ENCODE measurements at places on chromosomes 1 and 21.

DNA sequence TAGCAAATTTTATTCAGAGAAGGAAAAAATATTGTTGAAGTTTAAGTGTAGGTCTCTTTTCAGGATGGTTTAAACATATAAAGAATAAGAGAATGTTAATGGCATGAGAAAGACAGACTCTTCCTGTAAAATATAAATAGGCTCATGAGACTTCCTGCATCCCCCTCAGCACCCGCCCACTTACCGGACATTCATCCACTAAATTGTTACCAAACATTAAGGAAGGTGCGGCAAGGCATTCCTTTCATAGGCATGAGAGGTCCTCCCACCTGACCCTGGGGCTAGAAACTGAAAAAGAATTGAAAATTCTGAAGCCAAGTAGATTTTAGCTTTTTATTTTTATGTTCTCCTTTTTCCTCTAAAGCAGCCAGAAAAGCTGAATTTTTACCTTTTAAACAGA lies 10.6 kb upstream of the USP1 start:
- DNase-seq: no peak

DNA sequence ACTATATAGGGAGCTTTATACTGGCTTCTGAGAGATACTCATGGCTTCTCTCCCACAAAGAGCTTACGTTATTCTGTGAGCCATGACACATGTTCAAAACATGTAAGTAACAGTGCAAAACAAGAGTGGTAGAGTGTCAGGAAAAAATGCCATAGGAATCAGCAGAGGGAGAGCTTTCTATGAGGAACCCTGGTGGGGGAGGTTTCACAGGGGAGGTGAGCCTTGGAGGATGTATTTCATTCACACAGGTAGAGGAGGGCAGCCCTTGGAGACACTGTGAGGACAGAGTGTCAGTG lies 72.7 kb upstream of the LYST start:
- DNase-seq: no peak

DNA sequence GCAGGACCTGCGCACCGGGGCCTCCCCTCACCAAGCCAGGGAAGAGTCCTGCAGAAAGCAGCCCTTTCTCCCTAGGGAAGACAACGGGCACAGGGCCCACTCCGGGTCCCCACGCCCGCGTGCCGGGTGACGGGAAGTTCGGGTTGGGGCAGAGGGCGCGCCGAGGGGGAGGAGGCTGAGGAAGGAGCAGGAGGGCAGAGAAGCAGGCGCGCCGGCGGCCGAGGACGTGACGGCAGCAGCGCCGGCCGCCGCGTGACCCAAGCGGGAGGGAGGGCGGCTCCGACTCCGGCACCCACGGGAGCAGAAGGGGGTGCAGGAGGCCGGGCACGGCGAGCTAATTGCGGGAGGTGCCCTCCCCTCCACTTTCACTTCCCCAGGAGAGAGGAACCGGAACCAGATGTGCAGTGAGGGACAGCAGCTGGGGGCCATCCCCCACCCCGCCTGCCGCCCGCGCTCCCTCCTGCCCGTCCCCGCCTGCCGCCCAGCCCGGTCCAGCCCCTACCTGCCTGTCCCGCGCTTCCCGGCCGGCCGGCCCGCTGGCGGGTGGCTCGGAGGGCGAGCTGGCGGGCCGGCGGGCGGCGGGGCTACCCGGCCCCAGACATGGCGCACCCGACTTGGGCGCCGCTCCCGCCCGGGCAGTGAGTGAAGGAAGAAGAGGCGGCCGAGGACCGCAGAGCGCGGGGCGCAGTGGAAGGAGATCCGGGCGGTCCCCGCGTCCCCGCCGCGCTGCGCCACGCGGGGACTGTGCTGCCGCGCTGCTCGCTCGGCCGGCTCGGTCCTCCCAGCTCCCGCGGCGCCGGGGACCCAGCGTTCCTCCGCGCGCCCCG lies 510 bp downstream of the DENND4B start:
- peak; percentile 68 for DNase-seq

DNA sequence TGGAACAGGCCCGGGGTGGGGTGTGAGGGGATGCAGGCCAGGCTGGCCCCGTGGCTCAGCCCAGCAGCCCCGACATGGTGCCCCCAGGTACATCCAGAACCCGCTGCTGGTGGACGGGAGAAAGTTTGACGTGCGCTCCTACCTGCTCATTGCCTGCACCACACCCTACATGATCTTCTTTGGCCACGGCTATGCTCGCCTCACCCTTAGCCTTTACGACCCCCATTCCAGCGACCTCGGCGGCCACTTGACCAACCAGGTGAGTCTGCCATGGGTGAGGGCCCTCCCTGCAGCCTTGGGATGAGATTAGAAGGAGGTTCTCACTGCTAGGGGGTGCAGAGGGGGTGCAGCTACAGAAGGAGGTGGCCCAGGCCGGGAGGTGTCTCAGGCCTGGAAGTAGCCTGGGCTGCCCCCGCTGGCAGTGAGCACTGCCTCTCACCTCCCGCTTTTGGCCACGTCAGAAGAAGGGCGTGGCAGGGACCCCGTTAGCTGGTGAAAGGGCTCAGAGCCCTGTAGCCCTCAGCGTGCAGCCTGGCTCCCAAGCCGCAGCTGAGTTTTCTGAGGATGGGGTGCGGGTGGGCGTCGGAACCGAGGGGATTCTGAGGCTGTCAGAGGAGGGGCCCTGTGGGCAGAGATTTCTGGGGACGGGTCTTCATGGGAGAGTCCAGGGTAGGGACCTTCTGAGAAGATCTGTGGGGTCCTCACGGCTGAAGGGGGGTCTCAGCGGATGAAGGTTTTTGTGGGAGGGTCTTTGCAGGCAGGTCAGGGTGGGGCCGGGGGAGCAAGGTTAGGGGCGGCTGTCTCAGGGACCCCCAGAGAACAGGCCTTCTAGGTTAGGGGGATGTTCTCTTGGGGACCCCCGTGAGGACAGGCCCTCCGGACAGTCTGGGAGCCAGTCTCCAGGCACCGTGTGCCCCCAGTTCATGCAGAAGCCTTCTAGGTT lies 10.4 kb downstream of the TTLL10 start:
- no peak for DNase-seq

DNA sequence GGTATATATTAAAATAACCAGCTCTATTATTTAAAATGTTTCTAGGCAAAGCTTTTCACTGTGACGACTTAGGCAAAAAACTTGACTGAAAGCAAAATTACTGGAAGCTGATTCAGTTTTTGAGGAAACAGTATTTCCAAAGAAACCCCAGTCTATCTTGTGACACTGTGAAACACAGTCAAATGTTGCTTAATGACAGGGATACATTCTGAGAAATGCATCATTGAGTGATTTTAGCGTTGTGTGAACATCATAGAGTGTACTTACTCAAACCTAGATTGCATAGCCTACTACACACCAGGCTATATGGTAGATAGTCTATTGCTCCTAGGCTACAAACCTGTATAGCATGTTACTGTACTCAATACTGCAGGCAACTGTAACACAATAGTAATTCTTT lies 116.9 kb upstream of the KCNK1 start:
- no peak for DNase-seq

DNA sequence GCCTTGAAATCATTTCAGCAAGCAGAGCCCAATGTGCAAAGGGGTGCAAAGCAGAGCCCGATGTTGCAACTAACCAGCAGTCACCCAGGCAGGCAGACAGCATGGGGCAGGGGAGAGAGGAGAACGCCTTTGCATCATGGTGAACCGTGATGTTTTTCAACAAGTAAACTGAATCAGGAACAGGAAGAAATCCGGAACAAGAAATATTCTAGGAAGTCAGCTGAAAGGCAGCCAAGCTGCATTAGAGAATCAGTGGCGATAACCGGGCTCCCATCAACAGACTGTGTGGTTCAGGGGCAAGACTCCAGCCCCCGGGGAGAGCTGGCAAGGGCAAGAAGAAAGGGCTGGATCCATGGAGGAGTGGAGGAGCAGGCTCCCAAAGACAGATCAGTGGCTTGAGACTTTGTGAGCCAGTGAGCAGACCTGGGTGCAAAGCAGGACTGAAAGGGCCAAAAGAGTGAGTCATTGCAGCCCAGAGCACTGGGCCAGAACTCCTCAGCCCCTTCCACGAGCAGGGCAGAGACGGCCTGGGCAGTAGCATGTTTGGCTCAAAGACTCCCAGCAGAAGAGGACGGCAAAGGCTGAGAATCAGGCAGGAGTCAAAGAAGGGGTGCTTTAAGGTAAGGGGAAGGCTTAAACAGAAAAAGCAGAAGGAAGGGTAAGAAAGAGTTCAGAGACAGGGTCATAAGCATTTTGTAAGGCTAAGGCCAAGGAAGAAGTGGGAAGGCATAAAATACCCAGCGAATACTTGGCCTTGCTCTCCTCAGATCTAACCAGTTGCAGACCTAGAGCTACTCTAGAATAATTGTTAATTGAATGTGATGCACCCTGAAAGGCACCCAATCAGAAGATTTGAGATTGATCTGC lies 155.0 kb downstream of the SETD4 start:
- DNase-seq: peak; percentile 51

- no peak for DNase-seq
Observed at GRCh38 chr1:215397106-215397505, 170.0 kb upstream of the KCTD3 start.

DNA sequence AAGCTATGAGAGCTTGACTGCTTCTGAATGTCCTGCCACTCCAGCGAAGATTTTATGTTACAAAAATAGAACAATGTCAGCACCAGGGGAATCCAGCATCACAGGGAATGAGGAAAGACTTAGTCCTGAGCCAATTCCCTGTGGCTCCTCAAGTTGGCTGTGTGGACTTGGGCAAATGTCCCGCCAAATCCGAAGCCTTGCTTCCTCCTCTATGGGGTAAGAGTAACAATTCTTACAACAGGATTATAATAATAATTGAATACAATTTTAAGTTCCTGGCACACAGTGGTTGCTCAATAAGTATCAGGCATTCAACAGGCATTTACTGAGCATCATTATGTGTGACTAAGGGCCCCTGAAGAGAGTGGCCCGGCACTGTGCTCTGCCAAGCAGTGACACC lies 44.4 kb downstream of the STPG1 start:
- no peak for DNase-seq

- DNase-seq: no peak
Observed at GRCh38 chr1:97158691-97159096, 437.1 kb downstream of the PTBP2 start.

DNA sequence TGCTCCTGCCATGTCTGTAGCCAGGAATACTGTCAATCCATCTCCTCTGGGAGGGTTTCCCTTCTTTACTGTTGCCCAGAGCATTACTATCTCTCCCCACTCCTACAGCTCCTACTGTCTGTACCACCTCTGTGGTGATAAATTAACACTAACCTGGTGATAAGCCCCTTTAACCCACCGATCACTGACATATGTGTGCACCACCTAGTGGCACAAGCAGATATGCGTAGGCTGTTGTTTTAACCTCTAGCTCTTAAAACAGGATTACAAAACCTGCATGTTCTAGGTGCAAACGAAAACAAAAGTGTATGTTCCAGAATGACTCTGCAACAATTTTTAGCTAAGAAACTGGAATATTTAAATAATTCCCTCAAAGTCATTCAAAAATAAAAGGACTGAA lies 93.9 kb upstream of the BEND5 start:
- peak; percentile 31 for DNase-seq

DNA sequence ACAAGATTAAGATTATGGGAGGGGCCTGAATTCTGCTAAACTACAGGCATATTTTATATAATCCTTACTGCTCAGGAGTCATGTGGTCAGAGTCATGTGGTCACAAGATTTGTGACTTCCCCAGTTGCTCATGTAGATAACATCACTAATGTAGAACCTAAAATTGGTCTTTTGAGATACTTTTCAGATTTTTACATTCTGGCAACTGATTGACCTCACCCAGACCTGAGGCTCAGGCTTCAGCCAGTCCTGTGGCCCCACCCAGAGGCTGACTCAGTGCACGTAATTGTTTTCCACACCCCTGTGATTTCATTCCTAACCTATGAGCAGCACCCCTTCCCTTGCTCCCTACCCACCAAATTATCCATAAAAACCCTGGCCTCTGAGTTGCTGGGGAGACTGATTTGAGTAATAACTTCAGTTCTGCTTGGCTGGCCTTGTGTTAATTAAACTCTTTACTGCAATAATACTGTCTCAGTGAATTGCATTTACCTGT lies 41.7 kb upstream of the ZNF326 start:
- peak; percentile 84 for DNase-seq

DNA sequence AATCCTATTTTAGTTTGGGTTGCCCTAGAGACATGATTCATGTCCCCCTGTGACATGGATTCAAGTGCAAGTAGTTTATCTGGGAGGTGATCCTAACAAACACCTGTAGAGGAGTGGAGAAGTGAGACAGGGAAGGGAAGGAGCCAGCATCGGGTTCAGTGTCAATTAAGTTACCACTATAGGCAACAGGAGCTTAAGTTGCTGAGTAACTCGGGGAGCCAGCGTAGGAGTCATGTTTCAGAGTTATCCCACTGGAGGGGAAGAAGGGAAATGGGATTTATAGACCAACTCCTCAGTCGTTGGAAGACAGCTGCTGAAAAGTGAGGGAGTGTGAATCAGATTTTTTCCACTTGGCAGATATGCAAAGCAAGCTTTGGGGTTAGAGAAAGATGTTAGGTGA lies 54.9 kb downstream of the SLC30A7 start:
- no peak for DNase-seq

- no peak for DNase-seq
Observed at GRCh38 chr1:212152308-212152693, 116.8 kb downstream of the DTL start.

- no peak for DNase-seq
Observed at GRCh38 chr1:92583821-92584760, 97.4 kb upstream of the GFI1 start.

- no peak for DNase-seq
Observed at GRCh38 chr21:37799211-37800056, 116.8 kb downstream of the KCNJ6 start.

DNA sequence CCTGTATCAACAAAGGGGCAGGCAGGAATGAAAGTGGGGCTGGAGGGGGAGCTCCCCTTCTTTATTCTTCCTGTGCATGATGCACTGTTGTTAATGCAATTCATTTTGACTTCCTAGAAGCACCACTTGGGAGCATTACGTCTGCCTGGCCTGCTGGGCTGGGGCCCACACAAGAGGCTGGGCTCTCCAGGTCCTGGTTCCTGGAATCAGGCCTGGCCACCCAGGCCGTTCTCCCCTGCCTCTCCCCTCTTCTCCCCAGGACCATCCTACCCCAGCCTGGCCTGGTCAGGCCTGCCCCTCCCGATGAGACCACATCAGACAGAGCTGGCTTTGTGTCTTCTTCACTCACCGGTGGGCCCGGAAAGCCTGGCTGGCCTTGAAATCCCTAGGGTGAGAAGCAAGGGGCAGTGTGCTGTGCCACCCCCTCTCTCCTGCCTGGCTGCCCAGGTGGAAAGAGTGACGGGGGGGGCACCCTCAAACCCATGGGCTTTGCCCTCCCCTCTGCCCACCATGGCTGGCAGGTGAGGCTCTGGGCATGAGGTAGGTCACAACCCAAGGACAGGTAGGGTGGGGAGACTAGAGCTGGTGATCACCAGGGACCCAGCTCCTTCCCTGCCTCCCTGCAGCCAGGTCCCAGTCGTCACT lies 20.7 kb upstream of the PEF1 start:
- no peak for DNase-seq

- no peak for DNase-seq
Observed at GRCh38 chr1:78370779-78371482, 119.8 kb upstream of the PTGFR start.
